ENCODE measurements at places on chromosomes 5 and 9.

DNA sequence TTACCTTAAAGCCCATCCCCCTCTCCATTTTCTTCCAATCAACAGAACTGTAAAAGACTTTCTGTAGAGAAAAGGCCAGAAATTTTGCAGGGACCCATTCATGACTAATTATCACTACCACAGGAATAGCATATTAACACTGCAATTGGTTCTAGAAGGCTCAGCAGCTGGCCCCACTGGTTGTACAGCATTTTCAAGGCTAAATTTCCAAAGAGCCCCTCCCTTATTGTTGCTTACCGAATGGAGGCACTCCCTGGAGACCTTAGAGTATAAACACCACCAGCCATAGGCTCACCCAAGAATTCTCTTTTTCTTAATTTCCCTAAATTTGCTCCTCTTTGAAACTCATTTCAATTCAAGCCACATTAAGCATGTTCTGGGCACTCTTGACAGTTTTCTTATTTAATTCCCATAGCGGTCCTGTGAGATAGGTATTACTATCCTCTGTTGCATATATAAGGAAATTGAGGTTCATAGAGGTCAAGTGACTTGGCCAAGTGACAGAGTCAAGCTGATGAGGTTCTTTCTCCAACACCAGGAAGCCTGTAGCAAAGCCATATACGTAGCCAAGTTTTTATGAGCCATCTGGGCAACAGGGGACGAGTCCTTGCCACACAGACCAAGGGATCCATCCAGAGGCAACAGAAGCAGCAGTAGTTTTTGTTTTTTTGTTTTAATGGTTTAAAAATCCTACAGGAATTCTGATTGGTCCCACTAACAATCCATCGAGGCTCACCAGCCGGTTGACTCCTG, 83.9 kb upstream of the NR5A1 start:
- DNase-seq = no peak

GRCh38 chr5:79513308-79513703, 628 bp downstream of the HOMER1 start:
- no peak for DNase-seq

DNA sequence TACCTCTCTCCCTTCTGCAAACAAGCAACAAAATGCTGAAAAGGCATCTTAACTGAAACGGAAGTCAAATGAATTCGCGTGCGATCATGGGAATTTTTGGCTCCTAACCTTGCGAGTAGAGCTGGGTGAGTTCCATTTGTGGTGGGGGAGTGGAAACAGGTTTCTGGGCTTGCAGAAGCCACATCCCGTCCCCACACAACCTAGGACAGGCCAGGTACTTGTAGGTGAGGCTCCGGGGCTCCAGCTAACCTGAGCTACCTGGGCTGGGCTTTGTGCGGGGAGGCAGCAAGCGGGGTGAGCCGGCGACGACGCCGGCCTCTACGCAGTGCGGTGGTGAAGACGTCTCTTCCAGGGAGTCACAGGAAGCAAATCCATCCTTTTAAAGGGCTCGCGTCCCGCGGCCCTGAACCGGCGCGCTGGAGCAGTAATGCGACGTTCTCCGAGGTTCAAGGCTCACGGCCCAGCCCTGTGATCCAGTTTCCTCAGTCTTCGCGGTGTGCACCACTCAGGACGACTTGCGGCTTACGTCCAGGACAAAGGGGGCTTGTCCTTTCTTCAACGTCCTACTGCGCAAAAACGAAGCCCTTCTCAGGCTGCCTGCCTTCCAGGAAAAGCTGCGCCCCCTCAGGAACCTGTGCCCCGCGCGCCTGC, 567 bp upstream of the SPIN1 start:
- DNase-seq = no peak

DNA sequence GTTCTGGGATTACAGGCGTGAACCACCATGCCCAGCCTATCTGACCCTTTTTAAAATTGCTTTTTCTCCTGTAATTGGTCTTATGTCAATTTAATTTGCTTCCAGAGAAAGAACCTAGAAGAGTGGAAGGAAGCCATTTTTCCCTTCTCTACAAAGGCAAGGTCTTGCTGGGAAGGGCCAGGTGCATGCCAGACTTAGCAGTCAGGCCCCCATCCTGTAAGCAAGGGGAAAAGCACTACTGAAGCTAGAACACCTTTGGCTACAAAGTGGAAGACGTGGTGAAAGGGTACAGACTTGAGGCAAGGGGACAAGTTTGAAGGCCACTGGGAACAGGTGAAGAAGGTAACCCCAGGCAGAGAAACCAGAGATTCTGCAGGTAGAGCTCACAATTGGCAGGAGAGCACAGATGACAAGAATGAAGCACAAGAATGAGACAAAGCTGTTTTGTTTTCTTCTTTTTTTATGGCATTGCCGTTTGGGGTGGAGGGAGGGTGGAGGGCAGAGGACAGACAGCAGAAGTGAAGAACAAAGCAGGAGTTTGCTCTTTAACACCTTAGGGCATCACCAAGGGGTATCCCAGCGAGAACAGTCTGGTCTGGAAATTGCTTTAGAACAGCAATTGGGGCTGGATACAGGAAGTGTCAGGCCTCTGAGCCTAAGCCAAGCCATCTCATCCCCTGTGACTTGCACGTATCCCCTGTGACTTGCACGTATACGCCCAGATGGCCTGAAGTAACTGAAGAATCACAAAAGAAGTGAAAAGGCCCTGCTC, 72.9 kb downstream of the SERINC5 start:
- DNase-seq = no peak

GRCh38 chr9:135743546-135744332, 41.8 kb downstream of the KCNT1 start:
- no peak for DNase-seq

DNA sequence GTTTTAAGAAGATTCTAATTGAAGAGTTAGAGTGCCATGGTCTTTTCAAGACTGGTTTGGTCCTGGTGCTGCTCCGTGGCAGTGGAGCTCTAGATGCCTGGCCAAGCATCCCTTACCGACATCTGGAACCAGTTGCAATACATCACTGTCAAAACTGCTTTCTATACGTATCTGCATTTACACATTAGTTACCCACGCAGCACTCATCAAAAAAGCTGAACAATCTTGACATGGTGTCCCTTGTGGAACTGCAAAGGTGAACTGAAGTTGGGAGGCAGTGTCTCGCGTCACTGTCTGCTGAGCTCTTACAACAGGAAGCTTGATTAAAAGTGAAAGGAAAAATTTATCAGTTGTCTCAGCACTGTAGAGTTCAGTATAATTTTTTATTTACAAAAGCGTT, 82.6 kb downstream of the PBX3 start:
- no peak for DNase-seq

- DNase-seq = no peak
These were observed 12.5 kb upstream of the FAM120AOS start for GRCh38 chr9:93465855-93466254.

DNA sequence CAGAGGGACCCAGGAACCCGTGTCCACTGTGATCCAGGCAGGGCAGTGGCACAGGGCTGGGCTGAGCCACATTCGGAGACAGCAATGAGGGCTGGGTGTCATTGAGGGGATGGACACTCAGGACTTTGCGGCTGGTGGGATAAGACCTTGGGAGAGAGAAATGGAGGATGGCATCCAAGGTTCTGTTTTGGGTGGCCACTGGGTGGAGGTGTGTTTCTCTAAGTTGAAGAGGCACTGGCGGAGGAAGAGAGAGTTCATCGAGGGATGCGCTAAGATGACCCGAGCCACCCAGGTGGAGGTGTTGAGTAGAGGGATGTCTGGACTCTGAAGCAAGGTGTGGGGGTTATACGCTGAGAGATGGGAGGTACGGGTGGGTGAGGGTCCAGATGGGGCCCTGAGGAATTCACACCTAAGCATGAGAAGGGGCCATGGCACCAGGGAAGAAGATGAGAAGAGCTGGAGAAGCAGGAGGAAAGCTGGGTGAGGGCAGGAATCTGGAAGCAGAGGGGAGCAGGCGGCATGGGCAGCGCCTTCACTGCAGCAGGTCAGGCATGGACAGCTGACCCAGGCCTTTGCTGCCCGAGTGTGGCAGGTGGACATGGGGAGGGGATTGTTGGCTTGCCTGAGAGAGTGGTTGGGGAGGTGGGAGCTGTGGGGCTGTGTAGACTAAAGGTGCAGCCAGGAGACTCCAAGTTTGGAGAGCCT, 2.5 kb upstream of the SLC25A48 start:
- DNase-seq = no peak

GRCh38 chr9:18274693-18275092, 199.3 kb upstream of the ADAMTSL1 start:
- no peak for DNase-seq

DNA sequence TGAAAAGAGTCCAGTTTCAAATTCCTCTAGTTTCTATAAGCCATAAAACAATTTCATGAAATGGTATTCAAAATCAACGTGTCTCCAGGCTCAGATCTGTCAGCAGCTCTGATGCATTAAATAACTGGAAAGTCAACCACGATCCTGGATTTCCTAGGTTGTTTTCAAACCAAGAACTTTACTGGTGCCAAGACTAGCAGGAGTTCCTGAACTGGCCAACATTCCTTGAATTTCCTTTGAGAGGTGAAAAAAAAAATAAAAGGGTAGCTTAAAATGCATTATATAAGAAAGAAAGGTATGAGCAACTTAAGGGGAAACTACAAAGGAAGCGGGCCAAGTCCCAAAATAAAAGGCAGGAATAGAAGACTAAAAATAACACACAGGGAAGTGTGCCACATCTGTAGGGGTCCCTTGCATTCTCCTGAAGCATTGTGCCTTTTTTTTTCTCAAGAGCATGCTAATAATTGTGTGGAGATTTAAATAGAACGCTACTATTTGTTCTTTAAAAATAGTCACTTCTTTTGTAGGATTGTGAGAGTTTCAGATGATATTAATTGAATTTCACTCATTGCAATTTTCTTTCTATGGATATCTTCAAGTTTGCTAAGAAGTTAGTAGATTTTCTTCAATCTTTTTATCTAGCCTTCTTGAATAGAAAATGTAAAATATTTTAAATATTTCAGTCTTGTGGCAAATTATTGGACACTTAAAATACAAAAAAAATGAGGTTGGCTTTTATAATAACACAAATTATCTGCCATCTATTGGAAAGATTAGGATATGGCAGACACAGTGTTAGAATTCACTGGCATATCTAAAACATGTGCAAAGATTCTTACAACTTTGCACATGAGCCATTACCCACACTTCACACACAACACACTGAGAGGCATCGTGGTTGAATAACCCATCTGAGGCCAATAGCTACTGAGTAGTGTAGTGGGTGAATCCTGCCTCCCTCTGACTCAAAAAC, 15.3 kb downstream of the ESM1 start:
- no peak for DNase-seq

GRCh38 chr9:113578882-113579282, 115.4 kb downstream of the RGS3 start:
- no peak for DNase-seq

- no peak for DNase-seq
These were observed 231.3 kb downstream of the ATPSCKMT start for GRCh38 chr5:10018201-10019069.

DNA sequence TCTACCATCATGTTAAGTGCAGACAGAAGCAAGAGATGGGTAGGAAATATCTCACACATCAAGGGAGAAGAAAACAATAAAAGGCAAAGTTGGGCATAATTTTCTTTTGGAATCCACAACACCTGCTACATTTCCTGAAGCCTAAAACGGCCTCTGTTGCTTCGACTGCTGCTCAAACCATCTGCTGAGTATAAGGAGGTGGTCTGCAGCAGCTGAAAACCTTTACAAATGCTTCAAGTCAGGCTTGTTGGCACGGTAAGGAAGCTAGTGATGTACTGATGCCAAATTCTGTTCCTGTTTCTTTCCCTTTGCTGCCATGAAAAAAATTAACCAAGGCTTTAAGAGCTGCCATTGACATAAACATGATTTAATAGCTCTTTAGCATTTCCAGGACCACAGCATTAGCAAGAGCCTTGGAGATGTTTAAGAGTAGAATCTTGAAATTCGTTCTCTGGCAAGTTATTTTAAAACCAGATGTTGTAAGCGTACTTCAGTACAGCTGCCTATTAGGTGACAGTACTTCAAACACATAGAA, 75.6 kb downstream of the DMRTA1 start:
- no peak for DNase-seq

DNA sequence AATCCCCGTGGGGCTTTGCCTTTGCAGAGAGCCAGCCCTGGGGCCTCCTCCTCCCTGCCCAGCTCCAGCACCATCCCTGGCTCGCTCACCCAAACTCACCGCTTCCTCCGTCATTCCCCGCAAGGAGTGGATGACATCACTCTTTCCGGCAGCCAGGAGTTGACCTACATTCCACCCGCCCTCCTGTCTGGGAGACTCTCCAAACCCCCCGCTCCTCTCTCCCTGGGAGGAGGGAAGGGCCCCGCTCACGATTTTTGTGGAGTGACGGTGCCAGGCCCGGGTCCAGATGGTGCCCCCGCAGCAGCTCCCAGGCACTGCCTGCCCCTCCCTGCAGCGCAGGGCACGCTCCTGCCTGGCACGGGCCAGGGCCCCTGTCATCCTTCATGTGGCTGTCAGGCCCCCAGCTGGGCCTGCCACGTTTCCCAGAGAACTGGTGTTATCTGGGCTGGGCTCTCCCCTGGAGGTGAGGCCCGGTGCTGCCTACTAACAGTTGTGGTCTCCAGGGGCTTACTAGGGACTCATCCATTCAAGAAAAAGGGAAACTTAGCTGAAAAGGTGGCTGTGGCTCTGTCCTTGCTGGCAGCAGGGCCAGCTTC, 52.3 kb downstream of the NTNG2 start:
- no peak for DNase-seq

DNA sequence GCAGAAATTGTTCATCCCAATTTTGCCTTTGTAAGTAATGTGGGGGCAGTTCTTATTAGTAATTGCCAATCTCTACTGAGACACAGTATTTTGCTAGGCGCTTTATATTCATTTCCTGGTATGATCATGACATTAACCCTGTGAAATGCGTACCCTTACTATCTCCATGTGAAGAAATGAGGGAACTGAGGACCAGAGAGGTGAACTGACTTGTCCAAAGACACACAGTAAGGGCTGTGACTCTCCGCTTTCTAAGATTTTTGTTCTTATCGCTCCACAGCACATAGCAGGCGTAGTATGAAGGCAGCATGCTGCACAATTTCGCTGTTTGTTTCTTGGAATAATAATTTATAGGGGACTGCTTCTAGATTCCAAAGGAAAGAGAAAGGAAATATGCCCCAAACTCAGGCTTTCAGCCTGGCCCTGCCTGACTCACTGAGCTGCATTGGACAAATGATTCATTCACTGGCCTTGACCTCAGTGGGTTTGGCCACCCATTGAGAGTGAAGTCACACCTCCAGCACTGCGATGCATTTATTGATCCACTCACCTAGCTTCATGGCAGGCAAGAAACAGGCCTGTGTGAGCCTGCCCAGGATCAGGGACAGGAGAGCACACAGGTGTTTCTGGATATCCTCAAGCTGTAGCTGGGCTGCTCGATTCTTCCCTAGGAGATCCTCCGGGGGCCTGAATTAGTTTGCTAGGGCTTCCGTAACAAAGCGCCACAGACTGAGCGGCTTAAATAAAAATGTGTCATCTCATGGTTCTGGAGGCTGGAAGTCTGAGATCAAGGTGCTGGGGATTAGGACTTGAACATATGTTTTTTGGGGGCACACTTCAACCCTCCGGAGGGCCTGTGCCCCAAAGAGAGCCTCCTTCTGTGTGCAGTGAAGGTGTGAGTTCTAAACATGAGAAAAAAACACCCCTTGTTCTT, 7.2 kb upstream of the DUSP1 start:
- DNase-seq = no peak

- no peak for DNase-seq
These were observed 326.7 kb upstream of the GRAMD2B start for GRCh38 chr5:126096442-126097006.

GRCh38 chr5:41485533-41485932, 24.9 kb downstream of the PLCXD3 start:
- DNase-seq = no peak

All from NCI-H1417 treated with DMSO at 0.1 percent for 48 hours (cell line).